ENCODE measurements at places on chromosomes 2 and 18.
A peak's percentile ranks its signal among the peaks of the same experiment; 100 is the strongest.

GRCh38 chr18:3055816-3056215 lies 42.9 kb upstream of the LPIN2 start:
- DNase-seq = no peak

DNA sequence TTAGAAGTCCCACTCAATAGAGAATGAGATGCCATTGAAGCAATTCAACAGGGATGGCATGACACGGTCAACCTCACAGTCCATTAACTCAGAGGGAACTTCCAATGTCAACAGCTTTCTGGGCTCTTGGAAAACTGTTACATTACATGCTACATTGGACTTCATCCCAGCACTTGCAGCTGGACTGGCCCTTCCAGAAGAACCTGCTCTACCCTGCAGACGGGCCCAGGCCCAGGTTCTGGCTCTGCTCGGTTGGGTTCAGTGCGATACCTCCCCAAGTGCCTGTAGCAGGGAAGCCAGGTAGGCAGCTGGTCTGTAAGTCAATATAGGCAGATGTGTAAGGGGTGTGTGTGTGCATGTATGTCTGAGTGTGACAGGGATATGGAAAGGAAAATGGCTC lies 12.9 kb downstream of the LAMA1 start:
- DNase-seq = no peak

DNA sequence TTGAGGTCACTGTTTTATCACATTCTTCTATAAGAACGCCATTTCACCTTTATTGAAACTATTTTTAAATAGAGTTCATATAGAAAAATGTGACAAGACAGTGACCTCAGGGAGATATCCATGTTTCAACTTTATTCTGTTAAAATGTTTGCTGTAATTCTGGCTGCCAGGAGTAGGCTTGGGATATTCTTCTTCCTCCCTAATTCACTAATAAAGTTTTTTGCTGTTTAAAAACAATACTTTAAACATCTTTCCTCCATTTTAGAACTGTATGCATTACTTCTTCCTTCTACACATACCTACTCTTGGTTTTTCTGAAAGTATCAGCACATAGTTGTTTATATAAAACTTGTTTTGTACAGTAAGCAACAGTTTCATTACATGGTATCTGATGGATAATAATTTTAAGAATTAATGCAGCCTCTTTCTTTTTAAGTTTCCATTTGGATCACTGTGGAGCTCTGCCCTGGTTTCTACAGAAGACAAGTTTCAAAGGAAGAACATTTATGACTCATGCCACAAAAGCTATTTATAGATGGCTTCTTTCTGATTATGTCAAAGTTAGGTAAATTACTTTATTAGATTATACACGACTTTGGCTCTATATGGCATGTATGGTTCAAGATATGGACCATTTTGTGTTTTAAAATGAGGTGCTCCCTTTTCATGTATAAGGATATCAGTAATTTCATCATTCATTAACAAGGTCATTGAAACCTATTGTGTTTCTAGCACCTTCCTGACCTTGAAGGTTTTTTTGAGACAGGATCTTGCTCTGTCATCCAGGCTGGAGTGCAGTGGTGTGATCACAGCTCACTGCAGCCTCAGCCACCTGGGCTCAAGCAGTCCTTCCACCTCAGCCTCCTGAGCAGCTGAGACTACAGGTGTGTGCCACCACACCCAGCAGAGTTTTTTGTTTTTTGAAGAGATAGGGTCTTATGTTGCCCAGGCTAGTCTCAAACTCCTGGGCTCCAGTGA lies 7.2 kb downstream of the CPSF3 start:
- DNase-seq = no peak

DNA sequence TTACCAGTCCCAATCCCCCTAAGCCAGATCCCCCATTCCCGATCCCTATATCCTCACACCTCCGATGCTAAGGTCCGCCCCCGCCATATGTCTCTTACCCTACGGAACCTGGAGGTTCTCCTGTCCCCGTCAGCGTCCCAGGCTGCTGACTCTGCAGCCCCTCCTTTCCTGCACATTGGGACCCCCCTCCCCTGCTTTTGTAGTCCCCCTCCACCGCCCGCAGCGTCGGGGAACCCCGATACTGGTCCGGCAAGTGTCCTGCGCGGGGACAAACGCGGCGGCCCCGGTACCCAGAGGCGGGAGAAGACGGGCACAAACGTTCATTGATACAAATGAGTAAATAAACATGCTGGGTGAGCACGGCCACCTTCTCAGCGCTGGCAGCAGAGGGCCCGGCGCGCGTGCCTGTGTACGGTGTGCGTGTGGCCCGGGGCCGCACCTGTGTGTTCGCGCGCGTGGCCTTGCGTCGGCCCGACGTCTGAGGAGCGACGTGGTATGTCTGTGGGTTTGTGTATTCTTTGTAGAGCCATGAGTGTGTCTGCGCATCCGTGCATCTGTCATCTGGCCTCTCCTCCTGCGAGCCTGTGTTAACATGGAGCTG lies 2.0 kb upstream of the CYP26B1 start:
- DNase-seq = no peak

DNA sequence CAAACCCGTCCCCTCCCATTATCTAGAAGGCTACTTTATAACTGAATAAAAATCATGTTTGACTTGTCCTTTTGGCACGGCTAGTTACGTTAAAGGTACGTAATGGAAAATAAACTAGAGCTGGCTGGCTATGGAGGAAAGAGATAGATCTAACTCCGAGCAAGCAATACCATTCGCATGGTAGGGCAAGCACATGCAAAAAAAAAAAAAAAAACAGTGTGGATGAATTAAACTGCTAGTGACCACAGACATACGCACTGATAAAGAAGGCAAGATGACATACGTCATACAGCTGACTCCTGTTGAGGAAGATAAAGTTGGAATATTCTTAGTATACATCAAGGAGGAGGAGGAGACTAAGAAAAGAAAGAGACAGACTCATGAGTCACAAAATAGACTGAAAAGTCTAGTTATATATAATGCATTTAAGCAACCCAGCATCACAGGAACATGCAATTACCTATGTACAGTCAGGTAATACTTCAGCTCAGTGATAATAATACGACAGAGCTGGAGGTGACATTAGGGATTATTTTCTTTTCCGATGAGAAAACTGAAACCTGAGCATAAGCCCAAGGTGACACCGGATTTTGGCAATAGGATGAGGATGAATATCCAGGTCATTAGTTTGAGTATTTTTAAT lies 37.9 kb upstream of the NARS1 start:
- peak; percentile 94 for DNase-seq

DNA sequence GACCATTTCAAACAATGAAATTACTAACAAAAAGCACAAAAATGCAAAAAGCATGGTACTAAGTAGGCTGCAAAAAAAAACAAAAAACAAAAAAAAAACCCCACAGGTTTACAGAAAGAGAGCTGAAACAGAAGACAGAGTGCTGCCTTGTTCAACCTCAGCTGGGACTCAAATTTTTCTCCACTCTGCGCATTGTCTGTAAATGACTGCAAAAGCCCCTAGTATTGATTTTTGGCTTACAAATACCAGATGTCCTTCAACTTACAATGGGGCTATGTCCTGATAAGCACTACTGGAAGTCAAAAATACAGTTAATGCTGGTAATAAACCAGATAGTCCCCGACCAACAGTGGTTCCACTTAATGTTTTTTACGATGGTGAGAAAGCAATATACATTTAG lies 42.2 kb downstream of the UBE2E3 start:
- DNase-seq = no peak

DNA sequence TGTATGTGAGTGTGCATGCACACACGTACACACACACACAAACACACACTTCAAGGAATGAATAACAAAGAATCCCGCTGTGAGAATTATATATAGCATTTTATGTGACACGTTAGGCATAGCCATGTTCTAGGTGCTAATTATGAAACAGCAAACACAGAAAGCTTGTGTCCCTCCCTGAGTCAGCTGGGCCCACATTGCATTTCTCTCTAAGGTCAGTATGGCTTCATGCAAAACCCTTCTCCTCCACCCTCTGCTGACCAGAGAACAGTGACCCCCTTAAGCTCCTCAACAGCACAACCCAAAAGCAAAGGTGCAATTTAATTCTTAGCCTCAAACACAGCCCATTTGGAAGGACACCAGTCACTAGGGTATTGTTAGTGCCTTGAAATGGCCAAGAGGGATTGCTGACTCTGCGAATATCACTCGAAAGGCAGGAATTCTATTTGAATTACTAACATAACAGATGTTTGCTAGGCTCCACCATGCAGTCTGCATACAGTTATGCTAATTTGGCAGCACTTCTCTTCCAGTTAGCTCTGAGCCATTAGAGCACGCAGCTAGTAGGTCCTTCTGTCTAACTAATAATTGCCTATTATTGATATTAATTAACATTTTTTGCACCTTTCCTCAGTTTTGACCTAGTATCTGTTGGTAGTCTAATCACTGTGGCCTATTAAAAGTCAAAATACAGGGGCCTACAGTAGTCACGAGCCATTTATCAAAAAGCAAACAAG lies 149.0 kb downstream of the LNPK start:
- DNase-seq = no peak

DNA sequence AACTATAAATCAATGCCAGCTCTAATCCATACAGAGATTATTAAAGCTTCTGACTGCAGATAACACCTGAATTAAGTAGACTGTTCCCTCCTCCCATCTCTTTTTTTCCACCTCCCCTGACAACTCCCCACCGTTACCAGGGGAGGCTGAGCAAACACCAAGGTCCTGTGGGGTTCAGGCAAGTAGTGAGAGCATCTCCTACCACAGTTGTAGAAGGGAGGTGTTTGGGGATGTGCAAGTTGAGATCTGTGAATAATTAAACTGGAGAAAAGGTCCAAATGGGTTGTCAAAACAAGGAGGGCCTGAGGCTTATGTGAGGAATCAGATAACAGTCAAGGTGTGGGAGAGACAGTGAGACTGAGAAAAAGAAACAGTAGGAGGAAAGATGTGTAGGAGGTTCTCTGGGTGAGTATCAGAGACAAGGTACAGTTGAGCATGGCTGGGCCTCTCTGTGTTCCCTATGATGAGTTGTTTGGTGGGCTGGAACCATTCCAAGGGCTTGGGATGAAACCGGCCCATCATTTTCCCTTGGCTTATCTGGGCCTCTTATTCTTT lies 194.6 kb downstream of the CYRIA start:
- DNase-seq = no peak

- DNase-seq = no peak
Measured at GRCh38 chr2:224892574-224893204, 149.6 kb downstream of the DOCK10 start.

DNA sequence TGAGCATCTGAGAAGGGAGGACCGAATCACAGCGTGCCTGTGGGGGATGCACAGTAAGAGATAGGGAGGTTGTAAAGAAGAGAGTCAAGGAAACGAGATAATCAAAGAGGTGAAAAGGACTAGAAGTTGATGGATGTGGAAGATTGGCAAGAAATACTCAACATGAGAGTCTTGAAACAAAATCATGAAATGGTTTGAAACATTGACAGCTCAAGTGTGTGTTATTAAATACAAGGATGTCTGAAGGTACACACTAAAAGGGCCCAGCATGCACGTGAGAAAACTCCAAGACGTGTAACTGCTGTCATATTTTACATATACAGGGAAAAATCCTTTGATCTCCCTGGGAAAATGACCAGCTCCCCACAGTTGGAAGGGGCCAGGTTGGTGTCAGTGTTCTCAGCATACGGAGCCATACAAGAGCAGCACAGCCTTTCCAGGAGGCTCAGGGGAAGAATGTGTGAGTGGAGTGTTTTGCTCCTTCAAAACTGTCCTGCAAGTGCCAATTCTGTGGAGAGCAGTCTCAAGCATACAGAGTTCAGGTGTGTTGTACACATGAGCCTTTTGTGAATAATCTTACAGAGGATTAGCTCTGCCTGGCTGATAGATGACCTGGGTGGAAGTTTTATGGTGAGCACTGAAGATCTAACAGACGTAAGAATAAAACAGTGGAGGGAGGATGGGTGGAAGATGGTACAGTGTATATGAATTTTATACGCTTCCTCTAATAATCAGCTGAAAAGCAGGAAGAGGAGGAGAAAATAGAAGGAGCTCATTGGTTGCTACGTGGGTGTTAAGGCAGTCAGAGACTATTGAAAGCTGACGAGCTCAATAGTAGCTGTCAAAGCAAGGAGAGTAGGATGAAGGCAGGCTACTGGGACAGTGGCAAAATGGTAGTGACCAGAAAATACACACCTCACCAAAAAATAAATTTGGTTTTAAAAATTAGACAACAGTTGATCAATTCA lies 126.8 kb downstream of the ATP9B start:
- no peak for DNase-seq

DNA sequence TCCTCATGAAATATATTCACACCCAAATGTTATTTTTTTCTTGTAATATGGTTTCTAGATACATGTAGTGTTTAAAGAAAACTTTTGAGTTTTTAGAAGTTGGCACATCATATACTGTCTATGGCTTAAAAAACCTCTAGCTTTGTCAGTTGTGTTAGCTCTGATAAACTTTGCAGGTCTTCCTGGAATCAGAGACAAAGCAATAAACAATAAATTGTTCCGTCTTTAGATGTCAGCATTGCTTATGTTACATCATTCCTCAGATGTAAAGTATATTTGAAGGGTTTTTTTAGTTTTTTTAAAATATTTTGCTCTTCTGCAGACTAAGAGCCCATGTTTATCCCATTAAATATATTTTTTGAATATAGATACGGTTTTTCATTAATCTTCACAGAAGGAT lies 145.1 kb downstream of the GPD2 start:
- no peak for DNase-seq

GRCh38 chr2:240374085-240374907 lies 61.2 kb upstream of the GPC1 start:
- no peak for DNase-seq

GRCh38 chr2:225104971-225105370 lies 62.7 kb upstream of the DOCK10 start:
- no peak for DNase-seq

GRCh38 chr2:235300368-235301201 lies 193.3 kb upstream of the AGAP1 start:
- no peak for DNase-seq

GRCh38 chr2:63734510-63734909 lies 107.2 kb upstream of the UGP2 start:
- no peak for DNase-seq

DNA sequence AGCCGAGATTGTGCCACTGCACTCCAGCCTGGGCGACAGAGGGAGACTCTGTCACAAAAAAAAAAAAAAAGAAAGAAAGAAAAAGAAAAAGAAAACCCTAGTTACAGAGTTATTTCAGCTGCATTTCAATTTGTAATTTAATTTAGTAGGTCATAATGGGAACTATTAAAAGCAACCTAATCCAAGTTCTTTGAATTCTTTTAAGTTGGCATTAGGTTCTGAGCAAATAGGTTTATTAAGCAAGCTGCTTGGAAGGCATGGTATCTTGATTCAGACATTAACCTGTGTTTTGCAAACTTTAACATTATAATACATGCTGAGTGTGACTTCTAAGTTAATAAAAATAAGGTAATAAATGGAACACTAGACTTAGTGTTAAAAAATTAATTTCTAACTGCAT lies 29.8 kb upstream of the COBLL1 start:
- DNase-seq = no peak

GRCh38 chr18:31044926-31045325 lies 2.4 kb upstream of the DSC3 start:
- no peak for DNase-seq

GRCh38 chr2:106565599-106565998 lies 78.4 kb downstream of the CD8B2 start:
- no peak for DNase-seq

- peak; percentile 74 for DNase-seq
Measured at GRCh38 chr2:63050334-63051041, at the start of gene OTX1. OTX1 (plus strand) TSS chr2:63050830; CDS start chr2:63052991, 2,161 bp downstream.
